CD4-positive, alpha-beta T cell treated with Interleukin-12 subunit alpha and Interleukin-12 subunit beta, for 1 hour (primary cell): ENCODE measurements at places on chromosomes 2 and 18.

GRCh38 chr2:99861376-99861760 is 281.0 kb downstream of the AFF3 start:
- DNase-seq: peak; percentile 6

- no peak for DNase-seq
These were observed 350.0 kb downstream of the RND3 start for GRCh38 chr2:150137338-150138069.

DNA sequence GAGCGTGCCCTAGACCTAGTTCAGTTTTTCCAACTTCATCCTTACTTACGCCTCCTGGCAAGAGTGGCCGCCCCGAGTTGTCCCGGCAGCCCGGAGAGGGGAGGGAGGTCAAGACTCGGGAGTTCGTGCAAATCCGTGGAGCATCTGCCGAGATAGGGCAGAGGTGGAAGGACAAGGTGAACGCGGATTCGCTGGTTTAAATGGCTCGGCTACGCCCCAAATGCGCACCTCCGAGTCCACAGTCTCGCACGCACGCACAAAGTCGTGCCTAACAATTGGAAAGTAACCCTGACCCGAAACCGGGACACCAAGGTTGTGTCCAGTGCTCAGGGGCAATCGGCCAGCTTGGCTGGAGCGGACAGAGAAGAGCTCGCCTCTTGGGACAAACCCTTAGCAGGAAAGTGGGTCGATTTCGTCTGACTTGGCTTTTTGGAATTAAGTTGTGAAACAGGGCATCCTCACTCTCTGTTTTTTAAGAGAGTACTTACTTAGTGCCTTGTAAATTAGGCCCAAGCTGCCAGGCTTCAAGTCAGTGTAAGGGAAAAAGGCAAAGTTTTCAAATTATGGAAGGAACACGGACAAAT is 726 bp upstream of the SS18 start:
- DNase-seq: no peak

DNA sequence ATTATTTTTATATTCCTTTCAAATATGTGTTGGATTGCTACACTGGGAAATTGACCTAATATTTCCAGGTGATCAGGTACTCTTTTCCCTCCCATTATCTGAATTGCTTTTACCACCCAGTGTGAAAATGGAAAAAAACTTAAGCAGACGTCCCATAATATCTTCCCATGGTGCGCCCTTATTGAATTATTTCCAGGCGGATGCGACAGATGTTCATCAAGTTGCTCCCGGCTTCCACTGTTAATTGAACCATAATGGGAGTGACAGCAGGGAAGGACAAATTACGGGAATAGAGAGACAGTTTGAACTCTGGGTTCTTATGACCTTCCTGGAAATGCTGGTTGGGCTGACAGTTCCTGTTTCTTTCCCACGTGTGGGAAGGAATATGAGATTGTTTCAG is 93.3 kb downstream of the THSD7B start:
- DNase-seq: no peak

DNA sequence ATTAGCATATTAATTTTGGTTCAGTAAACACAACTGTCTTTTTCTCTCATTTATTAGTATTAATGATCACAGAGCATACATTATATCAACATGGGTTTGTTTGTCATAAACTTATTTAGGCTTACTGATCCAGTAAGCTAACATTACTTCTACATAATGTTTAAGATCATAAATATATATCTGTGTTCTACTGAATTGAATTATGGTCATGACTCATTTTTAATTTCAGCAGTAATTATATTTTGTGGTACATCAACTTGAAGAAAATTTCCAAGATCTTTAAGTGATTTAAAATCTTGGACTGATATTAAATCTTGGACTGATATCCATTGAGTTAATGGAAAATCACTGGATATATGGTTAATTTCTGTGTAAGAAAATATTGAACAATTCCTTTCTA is 111.7 kb downstream of the CALCRL start:
- no peak for DNase-seq

DNA sequence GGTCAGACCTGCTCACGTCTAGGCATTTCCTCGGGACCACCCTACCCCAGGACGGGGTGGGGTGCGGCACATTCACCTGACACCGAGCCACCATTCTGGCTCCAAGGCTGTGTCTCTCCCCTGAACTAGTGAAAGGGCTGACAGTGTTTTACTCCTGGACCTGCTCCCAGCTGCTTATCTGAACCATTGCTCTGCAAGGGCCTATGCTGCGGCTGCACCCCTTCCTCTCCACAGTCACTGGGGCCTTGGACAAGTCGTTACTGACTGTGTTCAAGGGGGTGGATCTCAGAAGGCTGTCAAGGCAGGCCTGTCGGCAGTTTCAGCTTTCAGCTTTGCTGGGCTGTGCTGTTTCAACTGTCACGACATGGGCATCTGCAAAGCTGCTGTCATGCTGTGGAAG is 11.7 kb downstream of the CREG2 start:
- DNase-seq: no peak

DNA sequence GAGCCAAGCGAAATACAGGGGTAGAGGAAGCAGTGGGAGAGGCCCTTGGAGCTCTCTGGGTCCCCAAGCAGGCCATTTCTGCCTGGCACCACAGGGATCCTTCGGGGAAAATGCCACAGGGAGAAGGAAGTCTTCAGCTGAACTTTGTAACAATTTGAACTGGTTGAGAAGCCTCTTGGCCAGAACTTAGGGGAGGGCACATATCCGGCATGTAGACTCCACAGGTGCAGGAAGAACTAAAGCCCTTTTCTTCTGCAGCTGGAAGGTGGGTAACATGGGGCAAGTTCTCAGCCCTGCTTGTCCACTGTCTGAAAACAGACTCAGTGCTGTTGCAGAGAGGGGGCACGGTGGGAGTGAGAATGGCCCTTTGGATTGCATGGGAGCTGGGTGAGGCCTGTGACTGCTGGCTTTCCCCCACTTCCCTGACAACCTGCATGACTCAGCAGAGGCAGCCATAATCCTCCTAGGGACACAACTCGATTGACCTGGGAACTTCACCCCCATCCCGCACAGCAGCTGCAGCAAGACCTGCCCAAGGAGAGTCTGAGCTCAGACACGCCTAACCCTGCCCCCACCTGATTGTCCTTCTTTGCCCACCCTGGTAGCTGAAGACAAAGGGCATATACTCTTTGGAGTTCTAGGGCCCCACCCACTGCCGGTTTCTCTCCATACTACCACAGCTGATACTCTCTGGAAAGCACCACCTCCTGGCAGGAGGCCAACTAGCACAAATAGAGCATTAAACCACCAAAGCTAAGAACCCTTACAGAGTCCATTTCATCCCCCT is 101.6 kb upstream of the FAM136A start:
- DNase-seq: no peak

DNA sequence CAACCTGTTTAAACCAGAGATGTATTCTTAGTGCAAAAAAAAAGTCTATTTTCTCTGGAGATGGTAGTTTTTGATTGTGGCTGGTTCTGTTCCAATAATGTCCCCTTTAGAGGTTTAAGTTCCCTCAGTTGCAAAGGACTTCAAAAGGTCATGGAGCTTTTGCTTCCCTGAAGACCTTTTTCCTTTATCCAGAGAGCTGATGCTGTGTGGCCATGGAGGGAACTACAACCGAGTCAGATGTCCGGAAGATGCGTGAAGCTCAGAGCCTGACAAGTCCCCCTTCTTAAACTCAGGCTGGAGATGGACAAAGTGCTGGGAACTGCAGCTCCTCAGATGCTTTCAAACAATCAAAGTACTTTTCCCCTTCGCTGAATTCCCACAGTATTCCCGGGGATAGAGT is 176.1 kb downstream of the TMEM18 start:
- no peak for DNase-seq

- DNase-seq: no peak
These were observed 674.9 kb upstream of the FANCL start for GRCh38 chr2:58916063-58916462.

GRCh38 chr2:13414897-13415296 is 698.2 kb downstream of the TRIB2 start:
- DNase-seq: no peak

DNA sequence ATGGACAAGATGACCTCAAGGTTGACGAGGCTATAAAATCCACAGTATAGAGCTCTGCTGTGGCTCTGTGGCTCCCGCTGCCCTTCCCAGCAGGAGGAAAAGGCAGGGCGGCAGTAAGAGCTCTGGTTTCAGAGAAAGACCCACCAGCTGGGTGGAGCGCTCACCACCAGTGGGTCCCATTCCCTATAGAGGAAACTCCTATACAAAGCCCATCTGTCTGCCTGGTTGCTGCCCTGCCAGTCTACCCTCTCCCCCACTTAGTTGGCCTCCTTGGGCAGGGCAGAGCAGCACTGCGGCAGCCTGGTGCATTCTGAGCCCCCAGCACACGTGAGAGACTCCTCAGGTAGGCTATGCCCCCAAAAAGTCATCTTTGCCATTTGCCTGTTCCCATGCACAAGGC is 26.5 kb downstream of the TNS1 start:
- no peak for DNase-seq

GRCh38 chr2:12725233-12726187 is 8.8 kb downstream of the TRIB2 start:
- no peak for DNase-seq

GRCh38 chr2:25788457-25788856 is 89.8 kb downstream of the ASXL2 start:
- DNase-seq: no peak

DNA sequence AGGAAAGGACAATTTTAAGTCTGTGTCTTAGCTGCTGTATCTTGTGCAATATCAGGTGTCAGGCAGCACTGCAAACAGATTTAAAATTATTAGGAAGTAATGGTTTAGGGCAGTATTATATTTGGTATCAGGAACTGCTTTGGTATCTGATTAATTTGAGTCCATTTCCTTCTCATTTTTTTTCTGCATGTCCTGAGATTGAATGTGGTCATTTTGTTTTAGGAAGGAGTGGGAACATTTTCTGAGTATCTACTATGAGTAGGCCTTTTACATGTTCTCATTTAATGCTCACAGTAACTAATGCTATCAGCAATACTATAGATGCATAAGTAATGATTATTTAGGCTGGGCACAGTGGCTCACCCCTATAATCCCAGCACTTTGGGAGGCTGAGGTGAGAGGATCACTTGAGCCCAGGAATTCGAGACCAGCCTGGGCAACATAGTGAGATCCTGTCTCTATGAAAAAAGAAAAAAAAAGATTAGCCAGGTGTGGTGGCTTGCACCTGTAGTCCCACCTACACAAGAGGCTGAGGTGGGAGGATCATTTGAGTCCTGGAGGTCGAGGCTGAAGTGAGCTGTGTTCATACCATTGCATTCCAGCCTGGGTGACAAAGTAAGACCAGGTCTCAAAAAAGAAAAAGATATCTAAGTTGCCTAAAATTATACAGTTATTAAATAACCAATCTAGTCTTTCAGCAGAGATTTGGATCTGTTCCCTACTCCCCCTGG is 4.7 kb downstream of the FMNL2 start:
- no peak for DNase-seq

GRCh38 chr2:36702781-36703180 is 6.3 kb downstream of the VIT start:
- DNase-seq: no peak

- no peak for DNase-seq
These were observed 73.1 kb downstream of the ACKR3 start for GRCh38 chr2:236642584-236643291.

DNA sequence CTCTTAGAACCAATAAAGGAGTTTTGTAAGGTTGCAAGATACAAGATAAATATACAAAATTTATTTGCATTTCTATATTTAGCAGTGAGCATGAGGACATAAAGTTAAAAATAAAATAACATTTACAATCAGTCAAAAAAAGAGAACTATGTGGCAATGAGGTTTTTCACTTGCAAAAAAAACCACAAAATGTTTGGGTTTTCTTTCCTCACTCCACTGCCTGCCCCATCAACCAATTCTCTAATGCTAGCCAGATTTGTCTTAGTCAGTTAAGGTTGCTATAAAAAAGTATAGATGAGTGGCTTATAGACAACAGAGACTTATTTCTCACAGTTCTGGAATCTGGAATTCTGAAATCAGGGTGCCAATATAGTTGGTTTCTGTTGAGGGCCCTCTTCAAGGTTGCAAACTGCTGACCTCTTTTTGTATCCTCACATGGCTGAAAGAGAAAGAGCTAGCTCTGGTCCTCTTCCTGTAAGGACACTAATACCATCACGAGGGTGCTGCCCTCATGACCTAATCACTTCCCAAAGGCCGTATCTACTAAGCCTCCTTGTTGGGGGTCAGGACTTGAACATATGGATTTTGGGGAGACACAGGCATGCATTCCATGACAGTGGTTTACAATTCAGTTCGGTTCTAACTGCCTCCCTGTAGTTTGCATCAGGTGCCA is 566.2 kb downstream of the GALR1 start:
- no peak for DNase-seq

DNA sequence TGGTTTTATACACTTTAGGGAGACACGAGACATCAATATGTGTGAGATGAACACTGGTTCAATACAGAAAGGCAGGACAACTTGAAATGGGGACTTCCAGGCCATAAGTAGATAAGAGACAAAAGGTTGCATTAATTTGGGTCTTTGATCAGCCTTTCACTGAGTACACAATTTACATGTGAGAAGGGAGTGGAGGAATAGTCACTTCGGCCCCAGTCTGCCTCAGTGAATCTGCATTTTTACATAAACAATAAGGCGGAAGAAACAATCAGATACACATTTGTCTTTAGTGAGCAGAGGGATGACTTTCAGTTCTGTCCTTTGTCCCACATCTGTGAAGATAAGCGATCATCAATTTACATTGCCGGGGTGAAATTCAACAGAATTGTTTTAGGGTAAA is 104.3 kb upstream of the ARL4C start:
- DNase-seq: no peak

GRCh38 chr2:11827547-11827946 is 81.1 kb downstream of the LPIN1 start:
- DNase-seq: no peak

DNA sequence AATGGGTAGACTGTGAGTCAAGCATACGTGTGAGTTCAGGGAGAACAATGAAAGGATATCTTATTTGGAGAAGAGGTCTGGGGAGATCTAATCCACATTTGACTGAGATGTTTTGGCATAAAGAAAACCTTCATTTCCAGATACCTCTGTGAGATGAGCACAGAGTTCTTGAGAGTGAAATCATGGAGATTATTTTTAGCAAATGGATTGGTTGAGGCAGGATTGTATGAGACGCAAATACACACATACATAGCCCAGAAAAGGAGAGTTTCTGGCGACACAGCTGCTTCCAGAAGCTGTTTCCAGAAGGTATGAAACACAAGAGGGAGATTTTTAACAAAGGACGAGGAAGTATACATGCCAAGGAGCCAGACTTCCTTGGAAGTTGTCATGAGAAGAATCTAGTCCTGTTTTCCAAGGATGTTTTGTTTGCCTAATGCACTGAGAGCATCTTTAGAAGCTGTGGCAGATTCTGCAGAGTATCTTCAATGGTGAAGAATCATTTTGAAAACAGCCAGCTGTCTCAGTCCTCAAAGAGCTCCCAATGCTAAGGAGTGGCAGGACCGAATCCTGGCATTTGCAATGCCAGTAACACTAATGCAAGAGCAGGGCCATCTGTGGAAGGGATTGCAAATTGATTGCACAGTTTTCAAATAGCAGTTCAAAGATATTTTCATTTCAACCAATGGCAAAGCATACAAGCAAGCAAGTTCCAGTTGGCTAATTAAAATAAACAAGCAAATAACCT is 177.2 kb downstream of the SETBP1 start:
- no peak for DNase-seq

GRCh38 chr2:142907653-142908052 is 30.2 kb downstream of the KYNU start:
- no peak for DNase-seq
